A172 (cell line): ENCODE measurements at places on chromosomes 4 and X. TPM values are rescaled to one million over a fixed set of nuclear protein-coding genes. Genes with fewer than 3 reads are reported as not detected.

- no peak for DNase-seq
These were observed 264.4 kb upstream of the ITM2A start for GRCh38 chrX:79631526-79631925.

MAGEA3 gene
- total RNA-seq: 25.8 and 30.4 TPM in 2 replicates

FHIP1A gene
- 3.0 and 38.0 TPM in 2 replicates for total RNA-seq

PLS3 gene
- 72.6 and 80.5 TPM in 2 replicates for total RNA-seq

RAB40AL gene
- not detected in 2 replicates for total RNA-seq

PWWP3B gene
- total RNA-seq: not detected in 2 replicates

MAGEA10 gene
- 0.57 and 0.86 TPM in 2 replicates for total RNA-seq

GRCh38 chrX:17160975-17161374 lies 214.0 kb upstream of the NHS start:
- no peak for DNase-seq

SRPX2 gene
- 0.22 and 1.3 TPM in 2 replicates for total RNA-seq

- no peak for DNase-seq
These were observed 56.3 kb downstream of the RGS12 start for GRCh38 chr4:3349116-3349515.

DNA sequence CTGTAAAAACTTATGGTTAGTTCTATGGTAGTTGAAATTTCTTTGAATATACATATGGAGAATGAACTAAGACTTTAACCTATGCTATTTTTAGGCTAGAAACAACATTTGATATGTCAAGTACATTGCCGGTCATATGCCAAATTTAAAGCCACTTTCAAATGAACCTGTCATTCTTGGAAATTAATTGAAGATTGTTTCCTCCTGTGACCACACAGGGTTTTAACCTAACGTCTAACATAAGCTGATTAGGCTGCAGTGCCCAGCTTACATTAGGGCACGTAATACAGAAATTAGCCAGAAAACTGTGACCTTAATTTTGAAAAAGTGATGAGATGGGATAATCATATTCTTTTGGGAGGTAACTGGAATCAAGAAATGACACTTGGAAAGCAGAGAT lies 645.9 kb downstream of the FSTL5 start:
- no peak for DNase-seq

DNA sequence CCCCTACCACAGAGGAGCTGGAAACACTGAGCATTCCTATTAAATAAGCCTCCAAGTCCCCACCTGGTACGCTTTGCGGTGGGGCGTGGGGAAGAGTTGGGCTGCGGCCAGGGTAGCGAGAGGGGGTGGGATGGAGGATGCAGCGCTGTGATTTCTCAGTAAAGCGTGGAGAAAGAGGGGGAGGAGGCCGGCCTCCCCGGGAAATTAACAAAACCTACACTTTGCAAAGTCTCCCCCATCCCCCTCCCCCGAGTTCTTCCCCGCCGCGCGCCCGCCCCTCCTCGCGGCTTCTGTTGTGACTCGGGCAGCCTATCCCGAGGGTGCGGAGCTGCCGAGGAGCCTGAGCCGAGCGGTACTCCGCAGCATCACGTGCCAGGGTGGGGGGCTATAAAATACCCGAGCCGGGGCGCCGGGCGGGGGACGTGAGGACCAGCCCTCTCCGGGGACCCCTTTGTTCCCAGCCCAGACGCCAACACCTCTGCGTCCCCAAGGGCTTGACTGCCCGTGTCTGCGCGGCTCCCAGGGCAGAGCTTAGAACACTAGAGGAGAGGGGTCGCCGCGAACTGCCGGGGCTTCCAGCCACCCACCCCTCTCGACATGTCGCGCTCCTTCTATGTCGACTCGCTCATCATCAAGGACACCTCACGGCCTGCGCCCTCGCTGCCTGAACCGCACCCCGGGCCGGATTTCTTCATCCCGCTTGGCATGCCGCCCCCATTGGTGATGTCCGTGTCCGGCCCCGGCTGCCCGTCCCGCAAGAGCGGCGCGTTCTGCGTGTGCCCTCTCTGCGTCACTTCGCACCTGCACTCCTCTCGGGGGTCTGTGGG lies at the start of gene GSX2:
Gene GSX2 (plus strand): TSS at position 416 of the 827 bp plus-strand sequence. CDS start 182 bp downstream, at position 598.
- DNase-seq: no peak

DNA sequence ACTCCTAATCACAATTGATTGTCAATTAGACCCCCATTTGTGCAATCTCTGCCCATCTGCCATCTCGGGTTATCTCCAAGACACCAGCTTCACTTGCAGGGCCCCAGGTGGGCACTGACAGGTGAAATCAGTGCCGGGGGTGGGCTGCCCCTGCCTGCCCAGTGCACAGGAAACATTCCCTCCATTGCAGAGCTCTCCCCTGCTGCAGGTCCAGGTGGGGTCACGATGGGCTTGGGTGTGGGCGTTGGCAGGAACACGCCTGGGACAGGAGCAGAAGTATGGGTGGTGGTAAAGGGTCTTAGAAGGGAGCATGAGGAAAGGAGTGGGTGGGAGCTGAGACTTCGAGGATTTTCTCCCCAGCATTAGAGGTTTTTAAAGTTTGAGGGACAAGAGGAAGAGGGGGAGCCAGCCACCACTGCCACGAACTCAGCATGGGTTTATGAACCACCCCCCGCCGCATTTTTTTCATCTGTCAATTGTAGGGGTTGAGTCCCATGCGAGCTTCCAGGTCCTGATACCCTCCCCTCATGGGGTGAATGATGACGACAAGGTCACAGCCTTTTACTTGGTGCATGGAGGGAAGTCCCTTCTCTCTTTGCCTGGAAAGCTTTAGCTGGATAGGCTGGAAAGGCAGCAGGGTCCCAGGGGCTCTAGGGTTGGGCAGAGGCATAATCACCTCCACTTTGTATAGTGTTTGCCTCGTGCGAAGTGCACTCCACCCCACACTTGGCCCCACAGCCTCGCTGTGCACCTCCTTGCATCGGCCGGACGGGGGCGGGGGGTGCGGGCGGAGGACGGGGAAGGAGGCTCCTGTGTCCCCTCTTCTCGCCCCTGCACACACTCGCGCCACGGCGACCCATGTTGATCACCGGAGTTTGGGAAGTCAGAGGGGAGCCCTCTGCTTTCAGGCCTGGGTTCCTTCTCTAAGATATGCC lies 3.5 kb upstream of the NKX1-1 start:
- no peak for DNase-seq

- no peak for DNase-seq
These were observed 2.1 kb downstream of the NUP62CL start for GRCh38 chrX:107204068-107204605.

TSPAN7 gene
- 1.1 TPM in 1 of 2 replicates, not detected in the other for total RNA-seq

PCDH7 gene
- 26.1 and 38.6 TPM in 2 replicates for total RNA-seq

GRCh38 chr4:25632135-25632534 lies 23.5 kb upstream of the SLC34A2 start:
- no peak for DNase-seq

IL13RA1 gene
- 38.9 and 41.9 TPM in 2 replicates for total RNA-seq

DNA sequence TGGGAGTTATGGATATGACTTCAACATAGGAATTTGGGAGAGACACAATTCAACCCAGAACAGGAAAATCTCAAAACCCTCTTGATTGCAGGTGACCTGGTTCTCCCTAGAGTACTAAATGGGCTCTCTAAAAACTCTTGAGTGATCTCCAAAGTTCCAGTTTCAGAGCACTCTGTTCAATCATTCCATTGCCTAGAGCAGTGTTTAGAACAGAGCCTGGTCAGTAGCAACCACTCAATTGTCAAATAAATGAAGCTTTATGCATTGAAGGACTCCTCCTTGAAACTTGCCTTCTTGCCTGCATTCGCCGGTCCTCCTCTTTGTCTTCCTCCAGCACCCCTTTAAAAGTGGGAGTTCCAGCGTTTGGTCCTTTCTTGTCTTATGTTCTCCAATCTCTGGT lies 85.8 kb downstream of the KIT start:
- DNase-seq: no peak

DNA sequence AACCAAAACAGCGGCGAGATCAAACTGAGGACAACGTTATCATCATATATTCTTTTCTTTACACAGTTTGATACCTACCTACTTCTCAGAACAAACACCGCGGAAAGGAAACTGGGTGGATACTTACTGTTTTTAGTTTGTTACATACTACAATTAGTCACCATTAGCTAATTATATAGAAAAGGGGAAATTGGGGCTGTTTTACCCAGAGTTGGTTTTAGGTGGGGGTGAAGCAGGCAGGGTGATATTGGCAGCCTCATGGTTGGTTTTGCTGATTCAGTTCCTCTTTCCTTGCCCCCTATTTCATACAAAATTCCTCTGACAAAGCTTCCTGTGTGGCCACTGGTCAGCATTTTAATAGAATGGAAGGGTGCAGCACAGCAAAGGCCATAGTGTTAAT lies 77.8 kb downstream of the SORBS2 start:
- DNase-seq: no peak

DNA sequence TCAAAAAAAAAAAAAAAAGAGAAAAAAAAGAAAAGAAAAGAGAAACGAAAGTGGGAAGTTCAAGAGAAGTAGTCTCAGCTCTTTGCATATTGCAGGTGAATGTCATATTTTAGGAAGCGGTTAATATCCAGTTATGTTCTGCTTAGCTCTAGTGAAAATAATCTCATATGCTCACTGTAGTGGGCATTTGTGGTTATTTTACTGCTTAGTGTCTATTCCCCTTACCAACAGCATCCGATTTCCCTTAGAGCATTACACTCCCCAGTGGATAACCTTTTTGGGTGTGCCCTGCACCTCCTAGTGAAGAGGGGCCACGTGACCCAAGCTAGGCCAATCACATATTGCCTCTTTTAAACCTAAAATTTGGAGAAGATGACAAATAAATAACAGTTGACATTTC lies 111.2 kb upstream of the ZNF827 start:
- DNase-seq: no peak

CTPS2 gene
- total RNA-seq: 30.0 and 32.9 TPM in 2 replicates

RBMX2 gene
- total RNA-seq: 10.4 and 15.6 TPM in 2 replicates

EDNRA gene
- 0.31 and 0.57 TPM in 2 replicates for total RNA-seq

ETDA gene
- not detected in 2 replicates for total RNA-seq

GRCh38 chr4:136203199-136203598 lies 1329.1 kb downstream of the PCDH18 start:
- DNase-seq: no peak

DNA sequence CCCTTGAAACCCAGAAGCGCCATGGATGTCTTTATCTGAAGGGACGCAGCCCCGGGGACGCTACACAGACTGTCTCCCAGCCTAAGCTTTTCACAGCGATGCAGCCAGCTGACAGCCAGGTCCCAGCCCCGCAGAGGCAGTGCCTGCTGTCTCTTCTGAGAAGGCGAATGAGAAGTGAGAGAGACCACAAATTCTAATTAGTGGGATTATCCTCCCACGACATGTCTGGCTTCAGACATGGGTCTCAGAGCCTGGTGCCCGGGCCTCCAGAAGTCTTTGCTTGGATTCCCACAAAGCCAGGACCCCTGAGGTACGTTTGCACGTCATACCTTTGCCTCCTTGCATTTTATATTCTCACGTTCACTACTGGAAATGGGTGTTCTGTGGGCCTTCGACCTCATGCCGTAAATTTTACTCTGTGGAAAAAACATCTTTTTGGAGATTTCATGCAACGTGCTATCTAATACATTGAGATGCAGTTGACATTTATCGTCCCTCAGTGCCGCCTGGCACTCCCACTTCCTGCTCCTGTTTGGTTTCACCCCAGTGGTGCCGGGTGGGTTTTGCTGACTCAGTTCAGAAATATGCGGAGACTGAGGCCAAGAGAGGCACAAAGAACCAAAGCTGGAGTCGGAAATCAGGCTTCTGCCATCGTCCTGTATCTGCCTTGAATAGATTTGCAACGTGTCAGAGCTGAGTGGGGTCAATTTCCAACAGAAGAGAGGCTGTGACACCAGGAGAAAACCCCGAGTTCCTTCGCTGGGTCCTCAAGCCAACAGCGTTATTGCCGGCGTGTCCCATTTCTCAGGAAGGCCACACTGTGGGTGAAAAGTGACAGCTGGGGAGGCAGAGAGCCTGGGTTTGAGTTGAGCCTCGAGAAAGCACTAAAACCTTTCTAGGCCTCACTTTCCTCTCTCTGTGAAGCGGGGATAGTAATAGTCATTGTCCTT lies 114.4 kb downstream of the STK32B start:
- DNase-seq: peak; percentile 80

DNA sequence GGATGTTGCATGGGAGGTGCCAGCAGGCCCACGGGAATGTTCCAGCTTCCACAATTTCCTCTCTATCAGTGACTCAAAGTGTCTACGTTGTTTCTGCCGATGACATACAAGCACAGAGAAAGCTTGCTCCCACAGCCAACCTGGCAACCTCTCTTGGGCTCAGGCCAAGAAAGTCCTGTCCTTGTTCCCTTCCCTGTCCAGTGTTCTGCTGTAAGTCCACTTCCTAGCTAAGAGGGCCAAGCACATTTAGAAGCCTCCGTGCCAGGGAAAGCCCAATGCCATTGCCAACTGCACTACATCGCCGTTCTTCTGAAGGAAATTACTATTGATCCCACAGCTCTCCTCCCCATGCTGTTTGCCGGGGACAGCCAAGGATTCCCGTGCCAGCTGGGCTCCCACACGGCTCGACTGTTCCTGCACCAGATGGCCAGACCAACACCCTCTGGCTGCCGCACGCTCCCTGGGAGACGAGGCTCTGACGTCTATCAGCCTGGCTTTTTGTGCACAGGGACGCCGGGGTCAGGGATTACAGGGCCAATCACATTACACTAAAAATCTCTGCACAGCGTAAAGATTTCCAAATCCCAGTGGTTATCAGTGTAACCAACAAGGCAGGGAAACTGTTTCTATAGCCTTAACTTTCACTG lies 284.0 kb downstream of the BCOR start:
- peak; percentile 27 for DNase-seq

- no peak for DNase-seq
These were observed 22.8 kb downstream of the TBC1D14 start for GRCh38 chr4:6932475-6932874.

DNA sequence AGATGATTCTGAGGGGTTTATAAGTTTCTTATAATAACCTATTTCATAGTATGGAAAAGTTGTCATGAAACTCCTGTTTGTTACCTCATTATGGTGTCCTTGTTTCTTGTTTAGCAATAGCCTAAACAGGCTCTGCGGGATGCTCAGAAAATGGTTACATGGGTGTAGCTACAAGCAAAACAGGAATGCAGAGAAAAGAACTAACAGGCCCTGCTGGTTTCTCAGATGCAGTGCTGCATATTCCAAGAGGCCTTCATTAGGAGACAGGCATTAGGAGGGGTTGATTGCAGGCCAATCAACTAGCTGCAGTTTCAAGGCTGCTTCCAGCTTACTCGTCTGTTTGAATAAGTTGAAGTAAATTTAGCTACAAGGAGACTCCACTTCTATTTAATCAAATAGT lies 37.6 kb upstream of the HPGD start:
- no peak for DNase-seq

PABPC4L gene
- 6.2 and 7.8 TPM in 2 replicates for total RNA-seq

GRCh38 chr4:174553031-174553430 lies 30.7 kb upstream of the HPGD start:
- no peak for DNase-seq

DNA sequence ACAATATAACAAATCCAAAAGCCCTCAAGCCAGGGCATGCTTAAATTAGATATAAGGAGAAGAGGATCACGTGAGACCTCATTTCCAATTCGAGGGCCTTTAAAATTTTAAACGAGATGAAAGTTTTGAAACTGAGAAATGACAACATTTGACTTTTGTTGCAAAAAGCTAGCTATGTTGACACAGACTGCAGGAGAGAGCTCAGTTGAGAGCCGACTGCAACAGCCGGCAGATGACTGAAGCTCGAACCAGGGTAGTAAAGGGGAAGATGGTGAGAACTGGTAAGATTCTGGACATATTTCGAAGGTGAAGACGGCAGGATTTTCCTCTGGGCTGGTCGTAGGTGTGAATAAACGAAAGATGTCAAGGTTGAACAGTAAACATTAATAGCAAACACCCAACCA lies 773 bp downstream of the PRMT9 start:
- DNase-seq: peak; percentile 2

- no peak for DNase-seq
These were observed 2.1 kb downstream of the HMGB2 start for GRCh38 chr4:173332021-173332487.

ENPP6 gene
- not detected in 2 replicates for total RNA-seq

GRCh38 chrX:10833299-10834169 lies 213.1 kb upstream of the MID1 start:
- no peak for DNase-seq
